PC-9 (cell line): ENCODE measurements at places on chromosomes 2 and 18. TPM values are rescaled to one million over a fixed set of nuclear protein-coding genes. Genes with fewer than 3 reads are reported as not detected.

The TMEM200C gene
- not detected in 2 replicates for total RNA-seq

The PLEKHM3 gene
- 7.7 and 8.4 TPM in 2 replicates for total RNA-seq

The EGR4 gene
- not detected in 2 replicates for total RNA-seq

The SPR gene
- total RNA-seq: 33.6 and 53.1 TPM in 2 replicates

The CELF4 gene
- total RNA-seq: 1.2 and 1.9 TPM in 2 replicates

The GRHL1 gene
- 8.6 and 10.6 TPM in 2 replicates for total RNA-seq

The LOXHD1 gene
- total RNA-seq: not detected in 2 replicates

The ACVR1C gene
- 0.04 and 0.30 TPM in 2 replicates for total RNA-seq

The ERBB4 gene
- not detected in 2 replicates for total RNA-seq

The CIAO1 gene
- 85.3 and 99.5 TPM in 2 replicates for total RNA-seq

The APLF gene
- total RNA-seq: 3.9 and 4.5 TPM in 2 replicates

The C2orf42 gene
- total RNA-seq: 12.7 and 14.3 TPM in 2 replicates

The PCARE gene
- not detected in 2 replicates for total RNA-seq

The VIL1 gene
- not detected in 2 replicates for total RNA-seq

The TNP1 gene
- not detected in 2 replicates for total RNA-seq

The TFPI gene
- total RNA-seq: 35.5 and 65.7 TPM in 2 replicates

The NMS gene
- not detected in 2 replicates for total RNA-seq

The MATN3 gene
- total RNA-seq: 1.0 and 1.9 TPM in 2 replicates

The TANC1 gene
- total RNA-seq: 21.2 and 26.0 TPM in 2 replicates

The ZC3H8 gene
- total RNA-seq: 8.6 and 11.3 TPM in 2 replicates
